ENCODE measurements at places on chromosomes 11 and 22. TPM values are rescaled to one million over a fixed set of nuclear protein-coding genes. Genes with fewer than 3 reads are reported as not detected.

DNA sequence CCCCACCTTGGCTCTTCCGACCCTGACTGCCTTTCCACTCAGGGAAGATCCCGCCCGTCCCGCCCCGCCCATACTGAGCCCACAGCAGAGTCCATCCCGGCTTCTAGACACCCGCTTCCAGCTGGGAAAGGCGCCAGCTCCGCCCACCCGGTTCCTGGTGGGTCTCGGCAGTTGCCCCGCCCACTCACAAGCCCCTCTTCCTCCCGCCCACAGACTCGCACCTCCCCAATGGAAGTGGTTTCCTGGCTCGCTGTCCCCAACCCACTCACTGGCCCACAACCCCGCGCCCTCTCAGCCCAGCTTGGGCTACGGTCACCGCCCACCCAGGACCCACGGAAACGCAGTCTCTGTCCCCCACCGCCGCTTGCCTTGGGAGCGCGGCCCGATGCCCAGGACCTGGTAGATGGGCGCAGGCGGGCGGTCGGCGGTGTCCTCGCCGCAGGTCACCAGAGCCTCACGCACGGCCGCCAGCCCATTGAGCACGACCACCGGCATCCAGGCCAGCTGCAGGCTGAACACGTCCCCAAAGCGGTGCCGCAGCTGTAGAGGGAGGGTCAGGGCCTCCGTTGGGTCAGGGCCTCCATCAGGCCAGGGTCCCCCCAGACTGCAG, 22.2 kb upstream of the CYP2D6 start:
- no peak for DNase-seq

DNA sequence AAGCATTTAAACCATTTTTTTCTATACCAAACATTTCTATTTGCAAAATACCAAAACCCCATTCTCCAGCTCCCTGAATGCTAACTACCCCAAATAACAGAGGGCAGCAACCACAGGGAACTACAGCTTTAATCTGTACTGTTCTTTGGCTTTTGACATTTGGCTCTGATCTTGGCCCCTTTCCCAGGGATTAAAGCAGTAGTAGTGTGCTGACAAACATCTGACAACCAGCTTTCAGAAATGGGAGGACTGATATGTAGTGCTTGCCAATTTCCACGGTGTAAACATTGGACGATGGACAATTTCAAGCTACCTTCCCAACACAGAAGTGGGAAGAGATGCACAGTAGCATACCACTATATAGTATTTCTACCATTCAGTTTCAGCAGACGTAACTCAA, 88.4 kb upstream of the TEAD1 start:
- no peak for DNase-seq

GRCh38 chr22:43566561-43567332, 154.9 kb downstream of the MPPED1 start:
- DNase-seq: no peak

The DDTL gene
- not detected for total RNA-seq

DNA sequence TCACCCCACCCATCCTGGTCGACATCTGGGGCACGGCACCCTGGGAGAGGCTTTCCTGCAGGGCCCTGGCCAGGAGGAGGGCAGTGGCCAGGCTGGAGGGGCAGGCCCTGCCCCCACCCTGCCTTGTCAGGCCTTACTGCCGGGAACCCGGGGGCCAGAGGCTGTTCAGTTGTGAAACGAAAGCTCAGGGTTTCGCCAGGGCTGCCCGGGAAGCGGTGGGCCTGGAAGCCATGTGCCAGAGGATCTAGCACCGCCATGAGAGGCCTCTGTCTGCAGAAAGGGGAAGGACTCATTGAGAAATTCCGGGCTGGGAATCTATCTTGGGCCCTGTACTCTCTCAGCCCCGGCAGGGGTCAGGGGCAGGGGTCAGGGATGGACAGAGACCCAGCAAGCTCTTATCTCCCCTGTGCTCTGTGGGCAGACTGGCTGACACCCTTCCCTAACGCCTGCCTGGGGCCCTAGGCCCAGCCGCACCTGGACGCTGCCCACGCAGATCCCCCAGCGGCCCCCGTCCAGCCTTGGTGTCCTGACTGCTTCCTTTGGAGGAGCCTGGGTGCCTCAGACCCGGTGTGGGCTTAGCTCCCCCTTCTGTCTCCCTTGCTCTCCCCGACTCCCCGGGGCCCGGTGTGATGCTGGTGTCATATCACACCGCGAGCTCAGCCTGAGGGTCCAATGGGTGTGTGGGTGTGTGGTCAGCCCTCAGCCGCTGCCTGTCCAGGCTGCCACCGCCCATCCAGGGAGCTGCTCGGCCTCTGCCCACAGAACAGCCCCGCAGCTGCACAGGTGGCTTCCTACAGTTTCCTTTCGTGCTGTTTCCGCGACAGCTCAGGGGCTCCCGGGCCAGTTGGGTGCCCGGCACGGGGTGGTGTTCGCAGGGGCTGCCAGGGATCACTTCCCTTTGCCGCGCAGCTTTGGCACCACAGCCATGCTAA, 6.5 kb downstream of the PIM3 start:
- DNase-seq: peak; percentile 80

DNA sequence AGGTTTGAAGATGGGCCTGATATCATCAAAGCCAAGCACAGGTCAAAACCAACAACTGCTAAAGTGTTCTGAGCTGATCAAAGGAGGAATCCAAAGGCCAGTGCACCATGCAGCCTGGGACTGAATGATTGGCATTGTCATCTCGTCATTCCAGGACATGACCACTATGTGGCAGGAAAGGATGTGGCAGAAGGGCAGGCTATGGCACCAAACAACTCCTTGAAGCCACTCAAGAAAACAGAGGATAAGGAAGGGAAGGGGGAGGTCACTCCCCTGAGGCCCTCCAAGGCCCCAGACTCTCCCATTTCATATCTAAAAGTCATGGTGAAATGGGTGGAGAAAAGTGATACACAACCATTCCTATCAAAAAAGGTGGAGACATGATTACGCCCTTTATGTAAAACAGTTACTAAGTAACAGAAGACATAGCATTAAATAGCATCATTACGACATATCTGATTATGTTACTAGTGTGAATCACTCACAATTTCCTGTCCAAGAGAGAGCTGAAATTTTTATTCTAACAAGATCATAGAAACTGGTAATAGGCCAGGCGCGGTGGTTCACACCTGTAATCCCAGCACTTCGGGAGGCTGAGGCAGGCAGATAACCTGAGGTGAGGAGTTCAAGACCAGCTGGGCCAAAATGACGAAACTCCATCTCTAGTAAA, 49.3 kb downstream of the AHNAK start:
- DNase-seq: peak; percentile 86

GRCh38 chr11:8023831-8024555, 36.9 kb downstream of the EIF3F start:
- DNase-seq: no peak

The FAM227A gene
- 1.5 TPM for total RNA-seq

DNA sequence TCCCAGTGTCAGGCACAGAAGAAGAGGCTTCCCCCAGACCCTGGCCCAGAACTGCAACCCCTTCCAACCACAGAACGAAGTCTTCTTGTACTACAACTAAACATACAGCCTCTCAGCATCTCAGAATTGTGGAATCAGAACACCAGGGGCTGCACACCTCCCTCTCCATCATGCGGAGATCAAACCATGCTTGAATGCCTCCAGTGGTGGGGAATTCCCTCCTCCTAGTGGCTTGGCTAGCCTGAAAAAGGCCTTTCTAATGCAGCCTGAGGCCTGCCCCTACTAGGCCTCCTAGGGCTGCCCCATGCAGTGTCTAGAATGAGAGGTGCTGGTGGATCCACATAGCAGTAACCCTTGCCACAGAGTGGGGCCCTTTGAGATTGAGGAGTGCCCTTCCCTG, 62.7 kb downstream of the WNT7B start:
- DNase-seq: no peak

The CHST1 gene
- total RNA-seq: not detected

GRCh38 chr22:35257002-35257320, 332 bp upstream of the HMGXB4 start:
- no peak for DNase-seq

- no peak for DNase-seq
Observed at GRCh38 chr22:44924710-44925109, 85.1 kb downstream of the PHF21B start.

GRCh38 chr11:48005136-48005535, 24.8 kb downstream of the PTPRJ start:
- no peak for DNase-seq

- DNase-seq: no peak
Observed at GRCh38 chr11:36177836-36178235, 111.4 kb downstream of the COMMD9 start.

- no peak for DNase-seq
Observed at GRCh38 chr11:14203321-14203720, 155.7 kb downstream of the RRAS2 start.

DNA sequence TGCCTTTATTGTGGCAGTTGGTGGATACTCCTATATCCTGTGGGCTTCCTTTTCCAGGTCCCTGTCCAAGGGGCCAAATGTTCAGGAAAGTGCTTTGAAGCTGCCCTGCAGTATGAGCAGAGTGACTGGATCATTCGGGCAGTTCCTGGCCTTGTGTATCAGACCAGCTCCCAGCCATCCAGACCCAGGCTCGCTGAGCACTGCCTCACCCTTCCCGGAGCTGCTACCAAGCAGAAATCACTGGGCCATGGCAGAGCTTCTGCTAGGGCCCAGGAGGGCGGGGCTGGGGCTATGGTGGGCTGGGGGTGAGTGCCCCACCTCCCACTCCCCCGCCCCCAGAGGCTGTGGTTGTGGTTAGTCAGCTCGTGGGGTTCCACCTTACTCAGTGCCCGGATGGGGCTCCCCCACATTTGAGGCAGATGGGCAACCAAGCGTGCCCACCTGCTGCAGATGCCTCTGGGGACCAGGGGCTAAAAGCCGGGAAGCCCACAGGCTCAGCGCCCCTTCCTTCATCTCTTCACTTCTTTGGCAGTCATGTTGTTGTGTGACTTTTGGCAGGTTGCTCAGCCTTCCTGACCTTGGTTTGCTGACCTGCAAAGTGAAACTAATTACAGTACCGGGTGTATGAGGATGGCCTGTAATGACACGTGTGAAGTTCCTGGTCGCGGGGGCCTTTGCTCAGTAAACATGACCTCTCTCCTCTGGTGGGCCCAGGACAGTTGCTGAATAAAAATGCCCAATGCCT, 2.1 kb upstream of the LRRC32 start:
- no peak for DNase-seq

The APOA1 gene
- total RNA-seq: 2,184 TPM
